NCI-H82 (cell line): ENCODE measurements at places on chromosomes 7 and 10.
A peak's percentile ranks its signal among the peaks of the same experiment; 100 is the strongest.

DNA sequence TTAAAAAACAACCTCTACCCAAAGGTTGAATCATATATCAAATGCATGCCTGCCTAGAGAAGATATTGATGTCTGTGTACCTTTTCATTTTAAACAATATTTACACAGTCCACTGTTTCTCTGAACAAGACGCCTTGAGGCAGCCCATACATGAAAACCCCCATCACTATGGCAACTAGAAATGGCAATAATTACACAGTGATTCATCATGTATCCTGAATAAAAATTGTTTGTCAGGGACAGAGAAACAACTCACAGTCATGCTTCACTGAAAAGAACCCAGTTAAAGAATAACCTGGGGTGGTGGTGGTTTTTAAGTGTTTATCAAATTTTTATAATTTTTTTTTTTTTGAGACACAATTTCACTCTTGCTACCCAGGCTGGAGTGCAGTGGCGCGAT is 19.7 kb downstream of the DNAJC12 start:
- DNase-seq: no peak

GRCh38 chr10:102394801-102395399 is 605 bp upstream of the NFKB2 start:
- DNase-seq: peak; percentile 56

GRCh38 chr7:155464183-155464582 is 6.3 kb downstream of the EN2 start:
- DNase-seq: no peak

- no peak for DNase-seq
Measured at GRCh38 chr10:3065622-3066021, 1.7 kb upstream of the PFKP start.

GRCh38 chr7:150406567-150407421 is 27.7 kb downstream of the ZNF775 start:
- DNase-seq: no peak

DNA sequence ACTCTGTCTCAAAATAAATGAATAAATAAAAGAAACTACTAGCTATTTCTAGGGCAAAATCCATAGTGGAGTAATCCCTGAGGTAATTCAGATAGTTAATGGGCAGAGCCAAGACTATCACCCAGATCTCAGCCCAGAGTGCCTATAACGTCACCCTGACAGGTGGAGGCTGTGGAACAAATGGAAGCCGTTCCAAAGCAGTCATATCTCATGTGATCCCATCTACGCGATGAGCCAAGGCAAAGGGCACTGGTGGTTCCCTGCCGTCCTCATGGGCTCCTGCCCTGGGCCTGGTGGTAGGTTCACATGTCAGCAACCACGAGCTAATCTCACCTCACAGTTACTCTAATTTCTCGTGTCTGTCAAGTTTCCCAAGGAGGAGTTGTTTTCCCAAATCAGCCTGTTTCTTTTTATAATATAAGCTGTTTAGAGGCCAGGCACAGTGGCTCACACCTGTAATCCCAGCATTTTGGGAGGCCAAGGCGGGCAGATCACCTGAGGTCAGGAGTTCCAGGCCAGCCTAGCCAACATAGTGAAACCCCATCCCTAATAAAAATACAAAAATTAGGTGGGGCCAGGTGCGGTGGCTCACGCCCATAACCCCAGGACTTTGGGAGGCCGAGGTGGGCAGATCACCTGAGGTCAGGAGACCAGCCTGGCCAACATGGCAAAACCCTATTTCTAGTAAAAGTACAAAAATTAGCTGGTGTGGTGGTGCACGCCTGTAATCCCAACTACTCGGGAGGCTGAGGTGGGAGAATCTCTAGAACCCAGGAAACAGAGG is 22.5 kb upstream of the ASCC1 start:
- no peak for DNase-seq

- no peak for DNase-seq
Measured at GRCh38 chr7:26195182-26195581, 5.4 kb downstream of the HNRNPA2B1 start.
